Muscle of leg (tissue), 16 donors: ENCODE measurements at places on chromosomes 3 and 15. TPM values are rescaled to one million over a fixed set of nuclear protein-coding genes. Genes with fewer than 3 reads are reported as not detected.

Gene SLCO2A1
- polyA plus RNA-seq, result 1.6 TPM

Gene LIPH
- 0.16 TPM for polyA plus RNA-seq

Gene ALAS1
- polyA plus RNA-seq, result 35.4 TPM

Gene CPNE9
- polyA plus RNA-seq, result 0.14 TPM

DNA sequence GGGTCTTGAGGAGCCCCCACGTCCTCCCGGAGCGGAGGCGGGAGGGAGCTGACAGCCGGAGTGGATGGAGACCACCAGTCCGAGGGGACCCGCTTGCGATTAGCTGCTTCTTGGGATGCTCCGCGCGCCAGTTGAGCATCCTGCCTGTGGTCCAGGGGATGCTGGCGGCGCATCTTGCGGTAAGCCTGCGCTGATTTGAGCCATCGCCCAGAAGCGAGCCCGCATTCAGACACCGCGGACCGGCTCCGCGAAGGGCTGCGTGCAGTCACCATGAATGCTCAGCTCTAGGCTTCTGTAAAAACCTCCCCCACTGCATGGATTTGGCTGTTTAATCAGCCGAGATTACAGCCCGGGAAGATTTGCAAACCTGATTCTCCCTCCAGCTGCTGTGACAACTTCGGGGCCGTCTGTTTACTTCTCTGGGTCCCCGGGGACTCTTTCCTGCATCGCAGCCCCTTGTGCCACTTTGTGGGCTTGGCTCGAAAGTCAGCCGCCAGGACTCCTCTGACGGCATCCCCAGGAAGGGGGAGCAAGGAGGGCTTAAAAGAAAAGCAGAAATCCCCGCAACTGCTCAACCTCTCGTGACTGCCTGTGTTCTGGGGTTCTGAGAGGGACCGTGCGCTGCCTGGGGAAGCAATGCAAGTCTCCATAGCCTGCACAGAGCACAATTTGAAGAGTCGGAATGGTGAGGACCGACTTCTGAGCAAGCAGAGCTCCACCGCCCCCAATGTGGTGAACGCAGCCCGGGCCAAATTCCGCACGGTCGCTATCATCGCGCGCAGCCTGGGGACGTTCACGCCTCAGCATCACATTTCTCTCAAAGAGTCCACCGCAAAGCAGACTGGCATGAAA is 171.1 kb downstream of the KCNAB1 start:
- H3K27me3 ChIP-seq, result peaks cover 31% of the 10 kb centered on the region
- H3K4me1 ChIP-seq, result peaks cover 14% of the 10 kb centered on the region
- peak overlapping the region; percentile 38 for H3K4me3 ChIP-seq
